ENCODE measurements at places on chromosomes 7 and 10. TPM values are rescaled to one million over a fixed set of nuclear protein-coding genes. Genes with fewer than 3 reads are reported as not detected.

TSPAN12 gene
- 3.4 TPM for polyA plus RNA-seq

LRRC4 gene
- 0.35 TPM for polyA plus RNA-seq

TMEM26 gene
- 2.3 TPM for polyA plus RNA-seq

CDH23 gene
- polyA plus RNA-seq = 0.01 TPM

TMEM184A gene
- 0.36 TPM for polyA plus RNA-seq

RNLS gene
- polyA plus RNA-seq = 8.0 TPM

DNA sequence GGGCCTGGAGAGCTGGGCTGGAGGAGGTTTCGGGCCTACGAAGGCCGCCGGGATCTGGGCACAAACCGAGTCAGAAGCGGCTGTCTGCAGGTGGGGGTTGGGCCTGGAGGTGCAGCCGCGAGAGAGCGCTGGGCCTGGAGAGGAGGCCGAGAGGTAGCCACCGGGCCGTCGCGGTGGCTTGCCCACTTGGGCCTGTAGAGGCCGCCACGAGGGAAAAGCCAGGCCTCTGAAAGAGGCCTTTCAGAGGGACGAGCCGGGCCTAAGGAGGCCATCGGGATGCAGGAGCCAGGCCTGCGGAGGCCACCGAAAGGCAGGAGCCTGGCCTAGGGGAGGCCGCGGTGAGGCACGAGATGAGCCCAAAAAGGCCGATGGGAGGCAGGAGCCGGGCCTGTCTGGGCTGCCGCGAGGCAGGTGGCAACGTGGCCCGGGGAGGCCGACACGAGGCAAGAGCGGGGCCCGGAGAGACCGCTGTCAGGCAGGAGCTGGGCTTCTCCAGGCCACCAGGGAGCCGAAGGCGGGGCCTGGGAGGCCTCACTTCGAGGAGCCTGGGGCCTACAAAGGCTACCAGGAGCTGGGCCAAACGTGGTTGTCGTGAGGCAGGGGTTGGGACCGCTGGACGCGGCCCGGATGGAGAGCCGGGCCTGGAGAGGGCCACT, 25.6 kb downstream of the MDH2 start:
- no peak for DNase-seq

DNA sequence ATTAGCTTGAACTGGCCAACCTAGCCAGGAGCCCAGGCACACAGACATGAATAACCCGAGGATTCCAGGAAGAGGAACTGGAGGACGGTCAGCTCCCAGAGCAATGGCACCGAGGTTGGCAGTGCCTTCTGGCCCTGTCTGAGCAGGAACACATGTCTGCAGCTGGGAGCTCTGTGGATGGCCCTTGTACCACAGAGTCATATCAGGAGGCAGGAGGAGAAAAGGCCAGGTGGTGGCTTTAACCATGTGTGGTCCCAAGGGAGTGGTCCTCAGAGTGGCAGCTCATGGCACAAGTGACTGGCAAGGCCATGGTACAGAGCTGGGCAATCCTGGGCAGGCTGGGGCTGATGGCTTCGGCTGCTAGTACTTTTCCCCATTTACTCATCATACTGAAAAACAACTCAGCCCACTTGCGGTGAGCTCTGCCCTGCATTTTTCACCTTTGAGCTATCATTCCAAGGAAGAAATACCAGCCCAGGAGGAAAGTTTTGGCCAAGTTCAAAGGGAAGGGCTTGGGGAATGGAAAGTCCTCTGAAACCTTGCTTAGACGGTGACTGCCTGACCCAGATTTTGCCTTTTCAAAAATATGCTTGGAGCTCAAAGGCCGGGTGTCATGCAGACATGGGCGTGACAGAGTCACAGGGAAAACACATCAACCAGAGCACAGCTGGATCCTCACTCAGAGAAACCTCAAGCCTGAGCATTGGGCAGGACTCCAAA, 25.7 kb upstream of the LOXL4 start:
- DNase-seq = no peak

DNA sequence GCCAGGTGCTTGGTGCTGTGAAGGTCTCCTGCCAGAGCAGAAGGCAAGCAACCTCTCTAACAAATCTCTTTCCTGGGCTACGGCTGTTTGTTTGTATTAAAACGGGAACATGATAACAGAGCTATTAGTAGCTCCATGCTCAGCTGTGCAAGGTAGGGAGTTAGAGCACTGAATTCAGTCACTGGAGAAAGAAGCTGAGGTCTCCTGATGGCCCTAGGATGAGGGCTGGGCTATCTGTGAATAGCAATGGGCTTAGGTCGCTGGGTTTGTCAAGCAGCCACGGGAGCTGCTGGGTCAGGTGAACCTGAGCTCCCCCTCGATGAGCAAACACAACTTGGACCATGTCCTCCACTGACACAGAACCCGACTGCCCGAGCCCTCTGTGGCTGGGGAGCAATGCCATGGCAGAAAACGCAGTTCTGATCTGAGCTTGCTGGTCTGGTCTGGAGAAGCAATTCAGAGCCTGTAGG, 24.4 kb downstream of the TACC2 start:
- no peak for DNase-seq

DNA sequence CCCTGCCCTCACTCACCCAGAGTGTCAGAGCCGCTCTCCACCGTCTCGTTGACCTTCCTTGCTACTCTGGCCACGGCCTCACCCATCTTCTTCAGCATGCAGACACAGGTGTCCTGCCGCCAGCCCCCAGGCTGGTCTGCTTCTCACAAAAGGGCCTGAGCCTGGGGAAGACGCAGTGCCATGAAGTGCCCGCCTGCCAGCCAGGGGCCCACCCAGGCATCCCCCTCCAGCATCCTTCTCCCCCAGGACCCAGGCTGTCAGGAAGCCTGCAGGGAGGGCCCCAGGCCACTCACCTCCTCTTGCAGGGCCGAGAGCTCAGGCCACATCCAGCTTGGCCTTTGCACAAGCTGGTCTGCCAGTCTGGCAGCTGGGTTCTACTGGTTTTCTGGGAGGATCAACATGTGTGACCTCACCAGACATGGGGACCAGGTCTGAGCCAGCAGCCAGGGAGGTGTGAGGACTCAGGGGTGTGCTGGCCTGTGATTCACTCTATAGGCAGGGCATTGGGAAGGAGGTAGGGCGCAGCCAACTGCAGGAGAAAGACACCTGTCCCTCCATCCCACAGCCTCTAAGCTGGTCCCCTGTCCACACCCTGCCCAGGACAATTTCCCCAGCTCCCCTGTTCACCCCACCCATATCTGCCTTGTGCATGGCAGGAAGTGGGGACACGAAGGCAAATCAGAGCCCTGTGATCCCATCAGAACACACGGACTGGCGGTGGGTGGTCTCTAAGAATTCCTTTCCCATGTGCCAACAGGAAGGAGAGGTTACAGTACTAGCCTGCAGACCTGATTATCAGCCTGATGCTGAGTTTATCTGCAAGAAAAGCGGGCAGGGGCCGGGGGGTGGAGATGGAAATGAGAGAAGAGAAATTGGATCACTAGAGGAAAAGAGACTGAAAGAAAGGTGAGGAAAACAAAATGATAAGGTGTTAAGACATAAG, 5.7 kb downstream of the LRRC20 start:
- no peak for DNase-seq

DNA sequence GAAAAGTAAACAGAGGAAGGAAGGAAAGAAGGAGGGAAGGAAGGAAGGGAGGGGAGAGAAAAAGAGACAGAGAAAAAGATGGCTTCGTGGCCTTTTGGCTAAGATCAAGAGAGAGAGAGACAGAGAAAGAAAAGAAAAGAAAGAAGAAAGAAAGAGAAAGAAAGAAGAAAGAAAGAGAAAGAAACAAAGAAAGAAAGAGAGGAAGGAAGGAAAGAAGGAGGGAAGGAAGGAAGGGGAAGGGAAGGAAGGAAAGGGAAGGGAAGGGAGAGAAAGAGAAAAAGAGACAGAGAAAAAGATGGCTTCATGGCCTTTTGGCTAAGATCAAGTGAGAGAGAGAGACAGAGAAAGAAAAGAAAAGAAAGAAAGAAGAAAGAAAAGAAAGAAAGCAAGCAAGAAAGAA, 91.4 kb downstream of the PRLHR start:
- no peak for DNase-seq

DNA sequence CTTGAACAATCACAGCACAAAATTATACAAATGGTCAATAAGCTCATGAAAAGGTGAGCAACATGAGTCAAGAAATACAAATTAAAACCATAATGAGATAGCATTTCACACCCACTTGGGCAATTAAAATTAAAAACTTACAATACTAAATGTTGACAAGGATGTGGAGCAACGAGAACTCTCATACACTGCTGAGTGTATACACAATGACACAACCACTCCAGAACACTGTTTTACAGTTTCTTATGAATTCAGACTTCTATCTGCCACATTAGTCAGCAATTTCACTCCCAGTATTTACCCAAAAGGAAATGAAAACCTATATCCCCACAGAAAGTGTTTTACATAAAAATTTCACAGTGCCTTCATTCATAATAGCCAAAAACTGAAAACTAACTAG, 31.1 kb downstream of the GDI2 start:
- DNase-seq = no peak

Measured in AG04450 (cell line).